AG10803 (cell line): ENCODE measurements at places on chromosomes 12 and 14.

DNA sequence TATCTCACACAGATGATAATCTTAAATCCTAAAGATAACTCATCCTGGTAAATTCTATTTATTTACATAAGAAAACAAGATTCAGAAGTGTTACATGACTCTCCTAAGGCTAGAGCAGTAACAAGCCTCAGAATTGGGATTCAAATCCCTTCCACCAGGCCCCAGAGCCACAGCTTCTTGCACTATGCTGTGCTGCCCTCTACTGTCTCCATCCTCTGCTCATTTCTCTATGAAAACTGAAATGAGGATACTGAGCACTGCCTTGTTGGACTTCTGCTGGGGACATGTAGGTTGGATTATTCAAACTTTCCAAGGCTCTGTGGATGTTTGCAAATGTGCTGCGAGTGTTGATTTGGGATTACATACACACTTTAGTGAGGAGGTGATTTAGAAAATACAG, 23.5 kb upstream of the C12orf50 start:
- DNase-seq, result peak; percentile 42

DNA sequence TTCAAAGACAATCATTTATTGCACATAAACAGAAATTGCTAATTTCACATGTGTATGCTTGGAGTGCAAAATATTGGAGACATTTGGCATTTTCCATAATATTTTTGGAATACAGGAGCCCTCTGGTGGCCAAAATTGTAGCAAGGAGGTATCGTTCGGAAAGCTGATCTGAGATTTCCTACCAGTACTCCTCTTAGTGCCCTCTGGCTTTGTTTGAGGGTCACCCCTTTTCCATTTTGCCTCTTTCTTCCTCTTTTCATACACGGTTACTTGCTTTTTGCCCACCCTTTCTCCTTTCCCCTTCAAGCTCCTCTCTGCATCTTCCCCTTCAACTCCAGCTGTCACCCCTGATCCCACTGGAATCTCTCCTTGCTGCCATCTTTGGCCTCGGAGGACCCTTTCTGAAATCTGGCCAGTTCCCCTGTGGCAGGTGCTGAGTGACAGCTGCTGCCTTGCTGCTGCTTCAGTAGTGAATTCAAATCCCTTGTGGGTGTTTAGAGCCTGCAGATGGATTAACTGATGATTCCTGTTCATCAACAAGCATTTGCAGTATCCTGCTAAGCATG, 164.6 kb upstream of the PARP11 start:
- DNase-seq, result peak; percentile 40

- DNase-seq, result no peak
Observed at GRCh38 chr14:84496677-84497076, 1033.3 kb upstream of the FLRT2 start.

GRCh38 chr14:49966971-49967630, 74.2 kb downstream of the ARF6 start:
- DNase-seq, result no peak

- DNase-seq, result no peak
Observed at GRCh38 chr12:85085066-85085465, 48.9 kb downstream of the LRRIQ1 start.

GRCh38 chr12:42103155-42103554, 41.5 kb downstream of the GXYLT1 start:
- no peak for DNase-seq

- DNase-seq, result no peak
Observed at GRCh38 chr14:23023022-23023794, 11.5 kb downstream of the PSMB5 start.

DNA sequence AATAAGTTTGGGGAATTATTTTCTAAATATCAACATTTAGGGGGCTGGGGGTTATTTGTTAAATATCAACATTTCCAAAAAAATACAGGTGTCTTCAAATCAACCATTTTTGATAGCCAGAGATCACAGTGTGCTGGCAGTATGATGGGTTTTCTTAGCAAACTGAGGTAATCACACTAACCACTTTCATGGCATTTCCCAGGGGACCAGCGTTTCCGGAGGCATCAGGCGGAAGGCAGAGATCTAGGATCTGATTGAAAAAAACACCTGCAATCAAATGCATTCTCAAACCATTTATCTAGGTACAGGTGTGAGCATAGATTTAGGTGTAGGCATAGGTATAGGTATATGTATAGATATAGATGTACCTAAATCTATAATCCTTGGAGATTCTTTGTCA, 34.6 kb downstream of the GLRX5 start:
- no peak for DNase-seq

- DNase-seq, result no peak
Observed at GRCh38 chr12:56622535-56622934, 7.6 kb downstream of the BAZ2A start.

- DNase-seq, result no peak
Observed at GRCh38 chr14:33386781-33387180, 448.1 kb downstream of the NPAS3 start.

GRCh38 chr12:82651489-82651888, 35.2 kb upstream of the TMTC2 start:
- DNase-seq, result no peak

GRCh38 chr14:74846168-74846567, 29.8 kb downstream of the PROX2 start:
- DNase-seq, result peak; percentile 89

GRCh38 chr14:35565871-35566464, 32.0 kb downstream of the INSM2 start:
- DNase-seq, result no peak

DNA sequence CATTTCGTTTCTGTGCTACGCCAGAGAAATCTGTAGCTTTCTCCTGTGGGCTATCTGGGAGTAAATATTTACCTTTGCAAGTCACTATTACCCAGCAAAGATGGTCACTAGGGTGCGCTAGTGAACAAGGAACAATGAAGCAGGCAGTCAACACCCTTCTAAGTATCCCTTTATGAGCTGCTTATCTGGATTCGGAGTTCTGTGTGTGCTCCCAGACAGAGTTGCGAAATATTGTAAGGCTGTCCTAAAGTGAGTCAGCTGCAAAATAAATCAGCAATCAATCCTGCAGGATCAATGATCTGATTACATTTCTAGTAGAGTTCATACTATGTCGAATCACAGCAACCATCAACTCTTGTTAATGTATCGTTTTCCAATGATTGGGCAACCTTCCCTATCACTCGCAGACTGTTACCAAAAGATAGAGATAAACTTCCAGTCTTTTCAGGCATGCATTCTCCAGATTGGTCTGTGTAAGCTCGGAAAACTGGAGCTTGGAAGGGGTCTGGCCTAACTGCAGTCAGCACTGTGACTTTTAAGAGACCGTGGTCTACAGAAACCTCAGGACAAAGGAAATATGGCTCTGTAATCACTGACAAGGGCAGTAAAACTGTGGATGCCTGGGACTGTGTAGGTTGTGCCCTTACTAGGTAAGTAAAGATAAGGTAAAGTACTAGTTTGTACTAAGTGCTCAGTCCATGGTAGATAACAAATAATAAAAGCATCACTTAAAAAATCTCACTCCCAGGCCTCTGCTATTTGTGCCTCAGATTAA, 133.5 kb downstream of the KCNK10 start:
- DNase-seq, result peak; percentile 85

DNA sequence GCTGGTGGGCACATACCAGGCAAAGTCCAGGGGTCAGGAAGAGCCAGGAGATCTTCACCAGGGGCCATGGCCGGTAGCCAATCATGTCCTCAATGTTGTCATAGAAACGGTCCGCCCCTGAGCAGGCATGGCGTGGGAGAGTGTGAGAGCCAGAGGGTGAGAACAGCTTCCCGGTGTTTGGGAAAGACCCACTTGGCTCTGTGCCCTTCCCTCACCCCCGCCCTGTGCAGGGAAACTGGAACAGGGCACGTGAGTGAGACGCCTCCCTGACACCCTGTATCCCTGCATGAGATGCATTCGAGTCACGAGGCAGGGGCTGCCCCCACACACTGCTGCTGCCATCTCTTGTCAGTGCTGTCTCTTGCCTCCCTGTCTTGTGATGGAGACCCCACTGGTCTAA, 20.7 kb downstream of the SLC6A12 start:
- DNase-seq, result no peak

GRCh38 chr14:26791117-26791806, 193.4 kb upstream of the NOVA1 start:
- DNase-seq, result no peak

DNA sequence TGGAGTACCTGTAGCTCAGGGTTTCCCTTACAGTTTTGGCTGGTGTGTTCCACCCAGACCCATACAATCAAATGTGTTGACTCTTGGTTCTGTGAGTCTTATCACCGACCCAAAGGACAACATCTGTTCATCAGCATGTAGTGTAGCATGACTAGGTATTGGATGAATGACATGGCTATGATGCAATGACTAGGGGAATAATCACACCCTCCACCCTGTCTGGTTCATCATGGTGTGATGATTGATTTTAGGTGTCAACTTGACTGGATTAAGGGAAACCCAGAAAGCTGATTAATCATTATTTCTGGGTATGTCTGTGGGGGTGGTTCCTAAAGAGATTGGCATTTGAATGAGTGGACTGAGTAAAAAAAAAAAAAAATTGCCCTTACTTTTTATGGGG, 311.3 kb downstream of the DPF3 start:
- no peak for DNase-seq

DNA sequence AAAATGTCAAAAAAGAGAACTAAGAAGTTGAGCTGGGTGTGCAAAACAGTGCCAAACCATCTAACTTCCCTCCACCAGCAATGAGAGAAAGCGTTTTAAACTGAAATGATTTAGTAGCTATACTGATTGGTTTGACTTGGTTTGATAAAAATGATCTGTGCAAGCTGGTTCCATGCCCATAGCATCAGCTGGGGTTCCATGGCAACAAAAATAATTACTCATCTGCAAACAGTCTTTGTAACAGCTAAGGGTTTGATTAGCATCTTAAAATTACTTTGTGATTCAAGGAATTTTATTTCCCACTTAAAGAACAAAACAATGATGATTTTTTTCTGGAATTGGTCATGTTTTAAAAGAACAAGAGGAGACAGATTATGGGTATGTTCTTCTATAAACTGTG, 15.0 kb upstream of the BICD1 start:
- peak; percentile 43 for DNase-seq

DNA sequence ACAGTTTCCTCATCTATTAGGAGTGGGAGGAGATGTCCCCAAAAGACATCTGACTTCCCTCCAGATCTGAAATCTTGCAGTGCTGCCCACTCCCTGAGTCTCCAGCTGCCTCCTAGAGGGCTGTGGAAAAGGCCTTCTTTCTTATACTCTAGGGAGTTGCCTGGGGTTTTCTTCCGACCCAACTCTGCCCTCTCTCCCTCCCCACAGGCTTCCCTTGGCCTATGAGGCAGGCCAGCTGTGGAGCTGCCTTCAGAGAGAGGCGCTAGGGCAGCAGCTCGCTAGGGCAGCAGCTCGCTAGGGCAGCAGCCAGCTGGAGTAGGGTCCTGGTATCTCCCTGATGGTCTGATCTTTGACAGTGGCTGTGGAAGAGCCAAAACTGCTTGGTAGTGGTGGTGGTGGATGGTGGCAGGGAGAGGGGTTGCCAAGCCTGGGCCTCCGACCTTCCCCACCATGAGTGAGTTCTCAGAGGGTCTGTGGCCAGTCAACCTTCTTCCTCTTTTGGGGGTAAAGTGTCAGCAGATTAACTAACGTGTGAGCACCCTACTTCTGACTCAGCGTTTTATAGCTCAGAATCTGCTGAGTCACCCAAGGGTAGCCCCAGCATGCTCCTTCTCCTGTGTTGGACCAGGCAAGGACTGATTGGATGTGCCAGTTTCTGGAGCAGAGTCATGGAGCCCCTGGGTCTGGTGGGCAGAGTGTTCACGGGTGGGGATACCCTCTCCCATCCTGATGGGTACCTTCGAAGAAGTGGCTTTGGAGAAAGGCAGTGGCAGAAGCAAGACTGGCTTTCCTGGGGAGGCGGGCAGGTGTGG, 2.3 kb downstream of the SLC48A1 start:
- DNase-seq, result peak; percentile 50

DNA sequence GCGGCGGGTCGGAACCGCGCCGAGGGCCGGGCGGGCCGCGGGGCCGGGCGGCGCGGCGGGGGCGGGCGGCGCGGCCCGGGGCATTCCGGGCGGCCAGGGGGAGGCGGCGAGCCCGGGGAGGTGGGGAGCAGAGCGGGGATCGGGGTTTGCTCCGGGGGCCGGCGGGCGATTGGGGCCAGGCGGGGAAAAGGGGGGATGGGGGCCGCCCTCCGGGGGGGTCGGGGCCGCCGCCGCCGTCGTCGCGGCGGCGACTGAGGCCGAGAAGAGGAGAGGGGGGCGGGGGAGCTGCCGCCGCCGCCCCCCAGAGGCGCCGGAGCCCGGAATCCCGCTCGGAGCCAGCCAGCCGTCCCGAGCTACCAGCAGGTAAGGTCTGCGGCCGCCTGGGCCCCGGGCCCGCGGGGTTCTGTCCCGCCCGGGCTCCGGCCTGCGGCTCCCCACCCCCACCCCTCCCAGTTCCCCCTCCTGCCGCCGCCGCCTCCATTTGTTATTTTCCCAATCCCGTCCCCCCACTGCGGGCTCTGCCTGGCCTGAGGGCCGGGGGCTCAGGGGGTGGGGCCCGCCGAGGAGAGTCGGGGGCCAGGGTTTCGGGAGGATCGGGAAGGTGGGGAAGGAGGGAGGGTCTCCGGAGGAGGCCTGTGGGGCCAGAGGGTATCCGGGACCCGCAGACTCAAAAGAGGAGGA, 403 bp downstream of the ATN1 start:
- DNase-seq, result no peak
